Bone marrow (tissue), 2 donors: ENCODE measurements at places on chromosomes 12 and 14.

DNA sequence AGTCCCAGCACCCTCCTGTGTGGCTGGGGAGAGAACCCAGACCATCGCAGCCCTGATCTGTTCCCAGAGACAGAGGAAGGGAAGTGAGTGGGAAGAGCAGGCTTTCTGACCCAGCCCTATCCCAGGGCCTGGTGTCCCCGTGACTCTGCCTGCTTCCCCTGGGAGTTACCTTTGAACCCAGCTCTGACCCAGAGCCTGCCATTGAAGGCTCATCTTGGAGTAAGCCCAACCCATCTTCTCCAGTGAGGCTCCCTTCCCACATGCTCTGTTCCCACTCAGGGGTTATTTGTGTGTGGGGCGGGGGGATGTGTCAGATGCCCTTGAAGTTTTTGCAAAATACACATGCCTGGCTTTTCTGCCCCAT is 6.0 kb downstream of the TMEM63C start:
- DNase-seq: no peak

GRCh38 chr12:15939111-15939510 is 28.0 kb downstream of the DERA start:
- DNase-seq: no peak

DNA sequence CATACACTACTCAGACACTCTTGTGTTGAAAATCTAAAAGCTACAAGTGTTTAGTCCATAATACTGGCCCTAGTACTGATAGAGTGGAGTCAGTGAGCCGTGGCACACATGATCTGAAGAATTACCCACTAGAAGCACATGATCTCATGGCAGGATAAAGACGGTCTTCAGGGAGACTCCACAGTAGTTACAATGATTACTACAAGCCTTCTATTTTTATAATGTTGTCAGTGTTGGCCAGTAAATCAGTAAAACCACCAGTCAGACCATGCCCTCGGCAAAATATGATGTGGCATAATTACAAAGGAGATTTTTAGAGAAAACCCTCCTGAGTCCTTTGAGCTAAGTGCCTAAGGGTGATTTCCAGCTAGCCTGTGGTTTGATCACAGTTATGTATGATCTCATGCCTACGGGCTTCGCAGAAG is 114.9 kb downstream of the PDZRN4 start:
- DNase-seq: no peak

- no peak for DNase-seq
These were observed 70.0 kb downstream of the PAPLN start for GRCh38 chr14:73307261-73307660.

DNA sequence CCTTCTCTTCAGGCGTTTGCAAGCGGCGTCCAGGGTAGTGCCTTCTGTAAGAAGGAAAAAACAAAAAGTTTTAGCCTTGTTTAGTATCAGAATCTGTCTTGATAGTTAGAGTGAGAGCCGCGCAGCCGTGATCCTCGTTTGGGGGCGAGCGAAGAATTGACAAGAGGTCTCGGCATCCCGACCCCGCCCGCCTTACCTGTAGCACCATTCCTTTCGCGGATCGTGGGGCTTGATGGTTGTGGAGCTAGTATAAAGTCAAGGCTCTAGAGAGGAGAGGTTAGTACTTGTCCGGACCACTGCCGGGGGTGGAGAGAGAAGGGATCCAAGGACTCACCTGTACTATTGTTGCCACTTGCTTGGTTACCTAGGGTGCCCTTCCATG is 494 bp downstream of the TMTC3 start:
- DNase-seq: no peak

DNA sequence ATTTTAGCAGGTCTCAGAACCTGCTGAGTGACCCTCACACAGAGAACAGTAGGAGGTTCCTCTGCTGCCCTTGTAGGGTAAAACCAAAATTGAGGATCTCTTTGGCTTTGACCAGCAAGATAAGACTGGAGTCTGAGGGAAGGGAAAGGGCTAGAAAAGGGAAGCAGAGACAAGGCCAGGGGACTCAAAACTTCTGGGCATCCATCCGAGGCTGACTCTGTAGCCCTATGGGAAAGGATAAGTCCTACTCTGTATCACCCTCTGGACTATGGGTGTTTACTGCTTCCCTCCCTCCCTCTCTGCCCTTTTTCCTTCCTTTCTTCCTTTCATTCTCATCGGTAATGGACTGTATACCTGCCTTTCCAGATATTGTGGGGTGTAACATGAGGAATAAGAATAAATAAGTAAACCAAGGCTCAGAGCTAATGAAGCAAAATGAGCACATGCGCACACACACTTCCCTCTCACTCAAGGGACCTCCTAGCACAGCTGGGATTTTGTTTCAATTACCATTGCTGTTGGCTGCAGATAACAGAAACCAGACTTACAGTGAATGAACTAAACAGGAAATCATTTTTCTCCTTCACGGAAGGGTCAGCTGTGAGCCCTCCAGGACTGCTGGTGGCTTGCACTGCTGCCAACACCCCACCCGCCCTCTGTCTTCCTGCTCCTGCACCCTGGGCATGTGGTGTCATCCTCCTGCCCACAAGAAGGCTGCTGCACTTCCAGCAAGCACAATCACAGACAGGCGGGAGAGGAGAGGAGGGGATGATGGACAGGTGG is 404.4 kb upstream of the CCDC196 start:
- DNase-seq: no peak

DNA sequence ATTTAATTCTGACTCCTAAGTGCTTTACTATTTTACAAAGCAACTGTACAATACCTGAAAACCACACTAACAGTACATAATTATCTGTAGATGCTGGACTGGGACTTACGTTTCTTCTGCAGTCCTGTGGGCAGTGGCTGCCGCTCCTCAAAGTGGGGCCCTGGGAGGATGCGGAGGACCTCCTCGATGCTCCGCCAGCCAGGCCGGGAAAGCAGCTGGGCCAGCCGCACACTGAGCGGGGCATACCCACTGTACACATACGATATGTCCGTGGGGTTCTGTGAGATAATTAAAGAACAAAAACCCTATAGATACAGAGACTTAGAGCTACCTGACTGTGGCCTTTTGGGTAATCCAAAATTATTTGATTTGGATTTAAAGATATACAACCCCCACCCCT is 6.8 kb upstream of the DIABLO start:
- DNase-seq: no peak

GRCh38 chr12:107760207-107760808 is 629 bp downstream of the PRDM4 start:
- DNase-seq: no peak

DNA sequence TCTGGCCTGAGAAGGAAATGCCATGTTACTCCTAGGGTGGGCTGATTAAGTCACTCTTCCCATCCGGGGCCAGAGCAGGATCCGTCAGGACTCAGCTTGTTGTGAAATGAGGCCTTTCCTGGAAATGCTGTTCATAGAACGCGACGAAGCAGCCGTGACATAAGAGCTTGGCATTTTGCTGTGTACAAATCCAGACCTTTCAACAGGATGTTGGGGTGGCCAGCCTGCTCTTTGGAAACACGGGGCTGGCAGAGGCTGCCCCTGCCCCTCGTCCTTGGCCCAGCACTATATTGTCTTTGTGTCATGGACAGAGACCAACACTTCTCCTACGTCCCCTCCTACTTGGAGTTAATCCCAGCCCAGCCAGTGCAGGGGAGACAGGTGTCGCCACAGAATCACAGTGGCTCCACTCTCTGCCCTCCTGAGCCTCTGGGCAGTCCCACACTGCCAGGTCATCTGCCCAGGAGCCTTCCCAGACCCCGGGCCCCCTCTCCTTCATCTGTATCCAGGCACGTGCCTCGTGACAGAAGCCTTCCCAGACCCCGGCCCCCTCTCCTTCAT is 18.6 kb upstream of the EIF5 start:
- DNase-seq: no peak

- no peak for DNase-seq
These were observed 77.4 kb upstream of the REP15 start for GRCh38 chr12:27618836-27619235.

DNA sequence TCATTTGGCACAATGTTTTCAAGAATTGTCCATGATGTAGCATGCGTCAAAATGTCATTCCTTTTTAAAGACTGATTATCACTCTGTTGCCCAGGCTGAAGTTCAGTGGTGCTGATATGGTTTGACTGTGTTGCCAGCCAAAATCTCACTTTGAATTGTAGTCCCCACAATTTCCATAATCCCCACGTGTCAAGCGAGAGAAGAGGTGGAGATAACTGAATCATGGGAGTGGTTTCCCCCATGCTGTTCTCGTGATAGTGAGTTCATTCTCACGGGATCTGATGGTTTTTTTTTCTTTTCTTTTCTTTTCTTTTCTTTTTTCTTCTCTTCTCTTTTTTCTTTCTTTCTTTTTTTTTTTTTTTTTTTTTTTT is 21.8 kb upstream of the LRRK2 start:
- no peak for DNase-seq

DNA sequence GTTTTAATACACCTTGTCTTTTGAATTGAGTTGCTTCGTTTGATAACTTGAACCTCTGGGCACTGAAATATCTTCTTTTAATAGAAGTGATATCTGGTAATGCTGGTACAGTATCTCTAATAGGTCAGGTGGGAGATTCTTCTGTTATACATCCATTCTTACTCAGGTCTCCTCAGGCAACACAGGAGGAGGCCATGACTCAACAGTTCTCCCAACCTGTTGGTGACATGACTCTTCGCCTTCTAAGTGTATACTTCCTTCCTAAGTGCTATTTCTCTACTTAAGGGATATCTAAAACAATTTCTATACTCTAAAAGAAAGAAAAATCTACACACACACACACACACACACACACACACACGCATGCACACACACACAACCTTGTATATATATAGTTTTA is 509.1 kb downstream of the PCNX1 start:
- no peak for DNase-seq

GRCh38 chr14:92568621-92569479 is 55.3 kb downstream of the RIN3 start:
- no peak for DNase-seq
